ENCODE measurements at places on chromosomes 4 and X.

DNA sequence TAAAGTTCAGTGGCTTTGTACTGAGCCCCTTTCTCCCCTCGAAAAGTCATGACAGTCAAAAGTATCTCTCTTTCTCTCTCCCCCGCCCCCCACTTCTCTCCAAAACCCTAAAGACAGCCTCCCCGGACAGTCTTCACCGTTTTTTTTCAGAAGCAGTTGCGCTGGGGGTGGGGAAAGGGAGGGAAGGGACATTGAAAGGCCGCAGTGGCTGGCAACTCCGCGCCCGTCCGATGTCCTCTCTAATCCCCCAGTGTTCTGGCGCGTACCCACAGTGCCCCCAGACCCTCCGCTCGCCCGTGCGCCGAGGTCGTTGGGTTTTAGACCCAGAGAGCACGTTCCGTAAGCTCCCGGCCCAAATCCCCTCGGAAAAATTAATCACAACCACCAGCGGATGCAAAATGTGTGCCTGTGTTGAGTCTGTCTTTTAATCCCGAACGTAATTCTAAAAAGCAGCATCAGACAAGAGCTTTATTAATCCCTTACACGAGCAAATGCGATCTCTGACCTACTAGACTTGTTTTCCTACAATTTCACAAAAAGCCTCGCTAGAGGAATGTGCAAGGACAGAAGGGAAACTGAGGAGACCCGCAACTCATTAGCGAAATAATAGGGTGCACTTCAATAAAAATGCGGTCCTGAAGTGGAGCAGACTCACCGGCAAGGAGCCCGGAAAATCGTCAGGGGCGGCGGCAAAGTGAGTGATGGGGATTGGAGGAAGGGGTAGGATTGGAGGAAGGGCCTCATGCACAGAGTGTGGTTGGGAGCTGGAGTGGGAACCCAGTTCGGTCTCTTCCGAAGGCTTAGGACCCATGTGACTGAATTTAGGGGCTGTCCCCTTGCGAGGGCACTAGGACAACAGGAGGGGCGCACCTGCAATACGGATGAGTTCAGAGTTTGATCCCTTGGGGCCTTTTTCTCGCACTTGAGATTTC lies 12.2 kb upstream of the PRDM8 start:
- no peak for DNase-seq

GRCh38 chr4:40206426-40206825 lies 9.6 kb downstream of the RHOH start:
- no peak for DNase-seq

GRCh38 chrX:155235891-155236290 lies 19.6 kb downstream of the VBP1 start:
- DNase-seq, result no peak

DNA sequence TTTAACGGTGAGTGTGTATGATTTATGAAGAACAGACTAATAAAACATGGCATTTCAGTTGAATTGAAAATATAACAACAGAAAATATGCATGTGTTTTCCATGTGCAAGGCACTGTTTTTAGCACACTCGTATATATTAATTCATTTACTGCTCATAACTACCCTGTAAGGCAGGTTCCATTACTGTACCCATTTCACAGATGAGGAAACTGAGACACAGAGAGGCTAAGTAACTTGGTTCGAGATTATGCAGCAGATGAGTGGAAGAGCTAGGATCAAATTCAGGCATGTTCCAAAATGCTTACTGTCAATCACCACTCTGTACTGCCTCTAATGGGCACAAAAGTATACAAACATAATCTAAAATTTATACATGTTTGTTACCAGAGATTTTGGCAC lies 20.4 kb downstream of the MBNL3 start:
- DNase-seq, result no peak

- no peak for DNase-seq
These were observed 24.3 kb downstream of the SHROOM3 start for GRCh38 chr4:76459291-76459723.

DNA sequence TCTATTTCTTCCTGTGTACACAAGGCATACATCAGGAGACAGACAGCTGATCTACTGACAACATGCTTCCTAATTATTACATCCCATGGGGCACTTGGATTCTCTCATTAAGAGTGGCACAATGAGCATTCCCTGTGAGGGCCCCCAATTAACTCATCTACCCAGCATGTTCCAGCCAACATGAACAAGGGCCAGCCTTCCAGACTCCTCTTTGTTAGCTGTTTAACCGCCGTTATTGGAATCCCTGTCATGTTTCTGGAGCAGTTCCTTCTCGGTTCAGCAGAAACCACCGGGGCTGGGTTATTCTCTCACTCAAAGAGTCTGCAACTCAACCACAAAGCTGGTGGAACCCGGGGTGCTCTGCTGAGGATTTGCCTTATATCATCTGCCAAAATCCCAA lies 9.9 kb upstream of the GPM6B start:
- DNase-seq, result no peak

DNA sequence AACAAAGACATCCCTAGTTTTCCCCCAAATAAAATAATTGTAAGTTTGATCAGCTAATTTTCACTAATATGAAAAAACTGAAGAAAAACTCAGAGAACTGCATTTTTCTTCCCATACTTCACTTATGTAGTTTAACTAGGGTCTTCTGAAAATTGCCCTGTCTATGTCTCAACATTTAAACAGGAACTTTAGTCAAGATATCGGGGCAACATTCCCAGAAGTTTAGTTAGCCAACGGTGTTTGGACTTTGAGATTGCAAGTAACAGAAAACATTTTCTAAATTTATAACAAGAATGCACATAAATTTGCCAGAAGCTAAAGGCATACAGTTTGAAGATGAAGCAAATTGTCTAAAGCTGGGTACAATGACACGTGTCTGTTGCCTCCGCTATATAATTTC lies 201.1 kb downstream of the ARAP2 start:
- no peak for DNase-seq

- DNase-seq, result no peak
These were observed 39.8 kb upstream of the TMEM131L start for GRCh38 chr4:153426207-153426885.

DNA sequence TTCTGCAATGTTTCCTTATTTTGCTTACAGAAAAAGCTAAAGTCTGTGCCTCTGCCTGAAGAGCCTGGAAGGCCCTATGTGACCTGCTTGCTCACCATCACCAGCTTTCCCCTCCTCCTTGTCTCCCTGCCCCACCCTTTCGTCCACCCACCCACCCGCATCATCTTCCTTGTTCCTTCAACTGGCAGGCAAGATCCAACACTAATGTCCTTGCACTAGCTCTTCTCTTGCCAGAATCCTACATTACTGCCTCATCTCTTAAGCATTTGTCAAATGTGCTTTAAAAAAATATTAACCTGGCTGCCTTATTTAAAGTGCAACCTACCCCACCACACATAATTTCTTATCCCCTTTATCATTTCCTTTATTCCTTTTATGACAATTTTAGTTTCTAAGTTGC lies 165.1 kb upstream of the PPP3CA start:
- no peak for DNase-seq

DNA sequence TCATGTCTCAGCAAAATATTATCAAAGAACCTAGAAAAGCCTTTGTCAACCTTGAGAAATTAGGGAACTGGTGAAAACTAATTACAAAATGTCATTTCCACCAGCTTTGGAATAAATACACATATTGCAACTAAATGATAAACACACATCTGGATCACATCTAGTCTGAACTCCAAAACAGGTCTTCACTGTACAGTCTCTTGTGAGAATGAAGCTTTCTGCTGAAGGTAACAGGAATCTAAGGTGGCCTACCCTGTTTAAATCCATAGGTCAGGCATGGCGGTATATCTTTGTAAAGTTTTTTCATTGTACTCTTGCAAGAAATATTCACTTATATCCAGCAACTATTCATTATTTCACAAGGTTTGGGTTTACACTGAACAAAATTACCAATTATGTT lies 1.7 kb downstream of the SH3D19 start:
- no peak for DNase-seq

DNA sequence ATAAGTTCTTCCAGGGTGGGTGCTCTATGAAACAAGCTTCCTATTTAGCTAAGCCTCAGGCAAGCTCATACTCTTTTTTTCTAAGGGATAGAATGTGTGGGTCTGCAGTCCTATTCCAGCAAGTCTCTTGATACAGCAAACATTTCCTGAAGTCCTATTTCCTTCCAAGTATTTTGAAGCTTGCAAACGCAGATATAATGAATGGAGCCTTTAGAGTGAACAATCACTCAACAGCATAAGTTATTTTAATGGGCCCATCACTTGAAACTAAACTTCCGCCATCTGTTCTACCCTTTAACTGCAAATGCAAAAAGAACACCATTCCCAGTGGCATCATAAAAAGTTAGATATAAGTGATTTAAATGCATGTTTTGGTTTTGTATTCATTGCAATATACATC lies 108.3 kb upstream of the TAPT1 start:
- DNase-seq, result no peak

DNA sequence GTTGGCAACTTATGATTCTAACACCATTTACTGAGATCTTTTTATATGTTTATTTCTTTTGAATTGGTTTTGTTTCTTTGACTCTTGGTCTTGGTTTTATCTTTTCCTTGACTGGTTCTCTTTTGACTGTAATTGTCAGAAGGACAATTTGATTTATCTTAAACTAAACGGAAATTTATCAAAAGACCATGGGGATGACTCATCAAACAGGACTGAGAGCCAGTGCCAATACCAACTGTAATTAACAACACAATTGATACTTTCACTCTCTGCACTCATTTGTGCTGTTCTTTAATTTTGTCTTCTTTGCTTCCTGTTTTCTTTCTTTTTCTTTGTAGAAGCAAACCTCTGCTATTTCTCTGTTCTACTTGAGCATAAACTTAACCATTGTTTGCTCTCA lies 776.8 kb downstream of the CCSER1 start:
- DNase-seq, result no peak

DNA sequence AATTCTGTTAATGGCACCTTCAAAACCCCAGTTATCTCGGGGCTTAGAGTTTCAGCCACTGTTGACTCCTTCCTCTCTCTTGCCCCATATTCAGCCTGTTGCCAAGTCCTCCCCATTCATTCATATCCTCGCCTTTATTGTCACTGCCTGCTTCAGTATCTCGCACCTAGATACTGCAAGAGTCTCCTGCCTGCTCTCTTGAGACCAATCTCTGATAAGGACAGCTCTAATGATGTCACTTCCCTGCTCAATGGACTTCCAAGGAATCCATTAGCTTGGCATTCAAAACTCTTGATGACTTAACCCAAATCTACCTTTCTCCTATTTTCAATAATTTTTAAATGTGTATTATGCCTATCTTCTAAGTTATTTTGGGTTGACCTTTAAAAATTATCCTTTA lies 1.1 kb upstream of the UBE2A start:
- DNase-seq, result no peak

DNA sequence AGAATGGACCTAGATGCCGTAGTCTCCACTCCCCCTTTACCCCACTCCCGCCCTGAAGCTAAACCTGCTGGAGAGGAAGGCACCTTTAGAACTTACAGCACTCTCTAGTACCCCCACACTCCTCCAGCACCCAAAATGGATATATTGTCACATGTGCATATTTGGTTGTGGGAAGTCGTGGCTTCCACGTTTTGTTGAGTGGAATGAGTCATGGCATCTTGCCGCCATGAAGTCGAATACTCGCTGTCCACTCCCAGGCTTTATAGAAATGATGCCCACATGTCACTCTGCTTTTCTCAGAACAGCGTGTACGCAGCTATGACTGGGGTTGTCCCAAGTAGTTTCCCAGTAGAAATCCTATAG lies 545 bp downstream of the ABCE1 start:
- peak; percentile 29 for DNase-seq

DNA sequence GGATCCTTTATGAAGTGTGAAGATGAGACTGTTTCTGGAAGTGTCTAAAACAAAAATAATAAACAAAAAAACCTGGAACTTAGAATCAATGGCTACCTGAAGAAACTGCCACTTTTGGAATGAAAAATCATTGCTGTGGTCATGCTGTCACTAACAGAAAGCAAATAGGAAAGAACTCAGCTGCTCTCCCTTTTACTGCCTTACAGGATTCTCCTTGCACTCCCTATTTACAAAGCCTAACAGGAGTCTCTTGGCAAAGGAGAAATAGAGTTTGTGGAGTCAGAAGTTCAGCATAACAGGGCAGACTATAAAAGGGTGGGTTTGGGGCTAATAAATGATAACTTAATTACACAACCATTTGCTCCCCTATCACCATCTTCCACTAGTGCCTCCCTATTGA lies 19.0 kb upstream of the GK2 start:
- DNase-seq, result no peak

GRCh38 chr4:72318421-72319170 lies 250.4 kb downstream of the ADAMTS3 start:
- DNase-seq, result no peak

- no peak for DNase-seq
These were observed 1.5 kb upstream of the MSX1 start for GRCh38 chr4:4857809-4858508.

DNA sequence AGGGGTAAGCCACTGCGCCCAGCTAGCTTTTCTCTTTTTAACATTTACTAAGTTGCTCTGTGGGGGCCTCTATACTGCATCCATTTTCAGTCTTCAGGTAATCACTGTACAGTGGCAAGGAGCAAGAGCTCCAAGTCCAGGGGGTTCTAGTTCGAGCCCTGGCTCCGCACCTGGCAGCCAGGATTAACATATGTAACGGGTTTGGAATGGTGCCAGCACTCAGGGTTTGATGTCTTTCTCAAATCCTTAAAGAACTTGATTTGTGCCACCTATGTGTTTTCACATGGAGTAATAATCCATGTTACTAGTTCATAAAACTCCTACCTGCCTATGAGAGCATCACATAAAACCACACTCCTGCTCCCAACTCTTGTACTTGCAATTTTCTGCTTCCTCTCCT lies 4.5 kb downstream of the GRPEL1 start:
- no peak for DNase-seq

GRCh38 chr4:69470561-69470960 lies 25.1 kb downstream of the UGT2B4 start:
- DNase-seq, result no peak

- no peak for DNase-seq
These were observed 53.7 kb downstream of the DCTD start for GRCh38 chr4:182863501-182863900.

GRCh38 chr4:172142281-172142741 lies 329.1 kb downstream of the GALNTL6 start:
- no peak for DNase-seq

- no peak for DNase-seq
These were observed 64.7 kb downstream of the QRFPR start for GRCh38 chr4:121316091-121316490.

GRCh38 chr4:72243641-72244040 lies 211.8 kb downstream of the NPFFR2 start:
- no peak for DNase-seq

DNA sequence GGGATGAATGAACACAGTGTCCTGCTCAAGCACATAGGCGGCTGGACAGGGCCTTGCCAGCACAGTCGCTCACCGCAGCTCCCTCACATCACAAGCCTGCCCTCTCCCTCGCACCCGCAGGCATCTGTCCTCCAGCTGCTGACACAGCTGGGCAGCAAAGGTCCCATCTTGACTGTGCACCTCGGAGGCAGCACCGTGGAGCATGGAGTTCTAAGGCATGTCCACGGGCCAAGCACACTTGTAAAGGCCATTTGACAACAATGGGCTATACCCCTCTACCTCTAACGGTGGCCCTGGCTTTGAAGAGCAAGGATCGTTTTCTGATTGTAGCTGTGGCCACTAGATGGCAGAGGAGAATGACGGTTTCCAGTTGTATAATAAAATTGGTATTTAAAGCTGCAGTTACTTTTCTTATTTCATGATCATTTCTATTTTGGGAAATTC lies 53.8 kb downstream of the APLN start:
- no peak for DNase-seq

- DNase-seq, result no peak
These were observed 105.6 kb downstream of the ANXA10 start for GRCh38 chr4:168197926-168198325.

- DNase-seq, result no peak
These were observed 148.3 kb downstream of the MGST2 start for GRCh38 chr4:139813881-139814280.
